ENCODE measurements at places on chromosomes 2 and 18. TPM values are rescaled to one million over a fixed set of nuclear protein-coding genes. Genes with fewer than 3 reads are reported as not detected.

Gene CAVIN2
- 189 TPM for total RNA-seq

Gene FLACC1
- total RNA-seq: 1.6 TPM

Gene CIAO1
- total RNA-seq: 104 TPM

Gene FNDC4
- 6.1 TPM for total RNA-seq

Gene MAP3K19
- total RNA-seq: not detected

Gene RAB6C
- total RNA-seq: not detected

Gene EPB41L3
- total RNA-seq: 95.8 TPM

Gene ATF2
- total RNA-seq: 47.7 TPM

DNA sequence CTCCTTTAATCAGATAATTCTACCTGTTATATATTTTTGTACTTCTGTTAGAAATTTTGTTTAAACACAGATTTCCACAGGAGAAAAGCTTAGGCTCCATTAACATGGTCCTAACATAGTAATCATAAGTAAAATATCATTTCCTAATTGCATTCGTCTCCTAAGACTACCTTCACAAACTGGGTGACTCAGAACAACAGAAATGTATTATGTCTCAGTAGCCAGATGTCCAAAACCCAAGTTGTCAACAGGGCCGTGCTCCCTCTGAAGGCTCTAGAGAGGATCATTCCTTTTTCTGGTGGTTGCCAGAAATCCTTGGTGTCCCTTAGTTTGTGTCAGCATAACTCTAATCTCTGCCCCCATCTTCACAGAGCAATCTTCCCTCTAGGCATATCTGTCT is 5.4 kb downstream of the FBXO15 start:
- no peak overlapping the region for H3K4me3 ChIP-seq
- no peaks in the 10 kb centered on the region for H3K36me3 ChIP-seq

- H3K27me3 ChIP-seq: no peaks in the 10 kb centered on the region
- peak overlapping the region; percentile 67 for H3K27ac ChIP-seq
- H3K36me3 ChIP-seq: no peaks in the 10 kb centered on the region
- H3K4me3 ChIP-seq: peak overlapping the region; percentile 64
- no peak for DNase-seq
Measured at GRCh38 chr2:96762529-96763311, 2.0 kb downstream of the CNNM4 start.

- peaks cover 20% of the 10 kb centered on the region for H3K4me1 ChIP-seq
- H3K36me3 ChIP-seq: no peaks in the 10 kb centered on the region
- peak overlapping the region; percentile 82 for H3K4me3 ChIP-seq
- no peaks in the 10 kb centered on the region for H3K27me3 ChIP-seq
Measured at GRCh38 chr2:188293601-188294351, 2.1 kb downstream of the GULP1 start.

GRCh38 chr2:10300997-10301940 is 1.4 kb upstream of the HPCAL1 start:
- H3K4me1 ChIP-seq: peaks cover 36% of the 10 kb centered on the region
- peak overlapping the region; percentile 87 for H3K27ac ChIP-seq
- no peaks in the 10 kb centered on the region for H3K27me3 ChIP-seq
- peak overlapping the region; percentile 63 for H3K4me3 ChIP-seq
- DNase-seq: no peak

DNA sequence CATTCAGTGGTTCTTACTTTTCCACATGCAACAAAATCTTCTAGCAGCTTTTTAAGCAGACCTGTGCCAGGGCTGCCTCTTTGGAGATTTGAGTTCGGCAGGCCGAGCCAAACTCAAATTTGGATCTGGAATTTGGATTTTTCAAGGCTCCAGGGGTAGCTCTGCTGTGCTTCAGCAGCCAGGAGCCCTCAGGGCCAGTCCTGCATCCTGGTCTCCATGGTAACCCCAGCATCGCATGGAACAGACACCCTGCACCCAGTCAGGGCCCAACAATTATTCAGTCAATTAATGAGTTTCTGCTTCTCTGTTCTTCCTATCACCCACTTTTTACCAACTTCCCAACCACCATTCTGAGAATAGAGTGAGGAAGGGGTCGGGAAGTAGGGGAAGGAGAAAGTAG is 30.0 kb downstream of the EN1 start:
- no peak overlapping the region for H3K27ac ChIP-seq
- H3K36me3 ChIP-seq: no peaks in the 10 kb centered on the region
- H3K4me1 ChIP-seq: no peaks in the 10 kb centered on the region
- peaks cover 50% of the 10 kb centered on the region for H3K27me3 ChIP-seq
- H3K4me3 ChIP-seq: no peak overlapping the region

GRCh38 chr18:26227051-26227670 is 916 bp downstream of the TAF4B start:
- H3K27ac ChIP-seq: peak overlapping the region; percentile 77
- H3K4me3 ChIP-seq: peak overlapping the region; percentile 95
- H3K4me1 ChIP-seq: peaks cover 28% of the 10 kb centered on the region
- H3K27me3 ChIP-seq: no peaks in the 10 kb centered on the region

DNA sequence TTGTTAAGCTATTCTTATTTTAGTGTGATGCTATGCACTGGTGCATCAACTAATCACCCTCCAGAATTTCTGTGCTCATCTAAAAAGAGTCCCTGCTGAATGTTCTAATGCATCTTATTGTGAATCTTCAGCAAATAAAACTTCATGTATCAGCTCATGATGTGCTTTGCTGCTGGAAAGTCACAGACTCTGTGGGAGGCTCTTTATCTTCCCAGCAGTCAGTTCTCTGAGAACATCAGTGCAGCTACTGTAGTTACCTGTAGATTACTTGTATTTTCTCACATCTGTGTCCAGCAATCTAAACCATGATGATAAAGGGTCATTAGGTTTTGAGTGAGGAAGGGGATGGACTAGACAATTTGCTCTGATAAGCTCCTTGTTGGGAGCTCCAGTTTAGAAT is 141.6 kb upstream of the SP3 start:
- no peaks in the 10 kb centered on the region for H3K4me1 ChIP-seq
- H3K27ac ChIP-seq: no peak overlapping the region
- no peaks in the 10 kb centered on the region for H3K27me3 ChIP-seq
- H3K36me3 ChIP-seq: no peaks in the 10 kb centered on the region

DNA sequence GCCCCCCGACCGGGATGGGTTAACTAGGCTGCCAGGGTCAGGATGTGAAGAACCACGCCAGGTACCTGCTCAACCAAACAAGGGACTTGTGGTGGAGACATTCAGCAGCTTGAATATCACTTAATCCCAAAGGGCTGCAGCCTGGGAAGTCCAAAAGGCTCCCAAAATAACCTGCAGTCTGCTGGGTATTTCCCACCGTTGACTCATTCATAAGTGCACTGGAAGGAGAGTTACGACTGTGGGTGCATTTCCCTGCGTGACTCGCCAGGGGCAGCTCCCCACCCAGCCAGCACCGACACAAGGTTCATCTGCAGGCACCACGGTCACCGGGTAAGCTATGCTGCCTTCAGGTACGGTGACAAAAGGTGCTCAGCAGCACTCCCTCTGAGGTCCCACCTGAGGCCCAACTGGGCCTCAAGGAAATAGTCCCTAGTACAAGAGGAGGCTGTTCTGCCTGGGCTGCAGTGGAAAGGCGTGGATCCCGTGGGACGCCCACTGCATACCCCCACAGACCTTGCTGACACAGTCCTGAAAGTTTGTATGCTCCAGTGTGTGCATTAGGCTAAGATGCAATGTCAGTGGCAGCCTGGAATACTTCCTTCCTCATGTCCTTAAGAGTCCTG is 86.5 kb downstream of the UXS1 start:
- no peak overlapping the region for H3K4me3 ChIP-seq
- peaks cover 17% of the 10 kb centered on the region for H3K4me1 ChIP-seq
- H3K36me3 ChIP-seq: peaks cover 11% of the 10 kb centered on the region

DNA sequence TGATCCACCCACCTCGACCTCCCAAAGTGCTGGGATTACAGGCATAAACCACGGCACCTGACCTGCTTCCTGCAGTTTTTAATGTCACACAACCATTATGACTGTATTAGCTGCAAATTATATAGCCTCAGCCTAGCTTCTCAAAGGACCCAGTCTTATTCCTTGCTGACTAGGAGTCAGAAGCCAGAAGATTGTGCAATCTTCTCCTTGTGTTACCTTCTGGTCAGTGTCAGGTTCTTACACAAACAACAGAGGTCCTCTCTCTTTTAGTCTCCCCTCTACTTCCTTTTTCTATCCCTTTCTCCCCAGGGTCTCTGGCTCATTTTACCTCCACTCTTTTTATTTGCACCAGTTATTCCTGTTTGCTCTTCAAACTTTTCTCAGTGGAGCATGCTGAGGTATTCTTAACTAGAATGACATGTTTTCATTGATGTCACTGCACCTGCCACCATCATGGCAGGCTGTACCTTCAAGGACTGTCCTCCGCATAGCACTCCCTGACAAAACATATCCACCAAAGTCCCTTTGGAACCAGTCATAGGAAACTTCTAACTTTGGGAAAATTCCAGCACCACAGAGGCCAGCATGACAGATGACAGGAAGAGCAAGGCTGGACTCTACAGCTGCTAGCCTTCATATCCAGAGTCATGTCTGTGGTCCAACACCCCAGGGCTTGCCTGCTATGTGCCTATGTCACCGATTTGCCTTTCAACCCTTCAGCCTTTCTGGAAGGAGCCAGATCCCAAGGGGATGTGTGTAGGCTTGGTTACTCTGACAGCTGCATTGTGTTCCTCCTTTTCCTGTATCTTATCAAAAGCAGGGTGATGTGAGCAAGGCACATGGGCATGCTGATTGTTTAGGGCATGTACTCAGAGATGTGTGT is 45.2 kb upstream of the EPC2 start:
- DNase-seq: no peak
- no peaks in the 10 kb centered on the region for H3K36me3 ChIP-seq
- H3K27ac ChIP-seq: no peak overlapping the region

DNA sequence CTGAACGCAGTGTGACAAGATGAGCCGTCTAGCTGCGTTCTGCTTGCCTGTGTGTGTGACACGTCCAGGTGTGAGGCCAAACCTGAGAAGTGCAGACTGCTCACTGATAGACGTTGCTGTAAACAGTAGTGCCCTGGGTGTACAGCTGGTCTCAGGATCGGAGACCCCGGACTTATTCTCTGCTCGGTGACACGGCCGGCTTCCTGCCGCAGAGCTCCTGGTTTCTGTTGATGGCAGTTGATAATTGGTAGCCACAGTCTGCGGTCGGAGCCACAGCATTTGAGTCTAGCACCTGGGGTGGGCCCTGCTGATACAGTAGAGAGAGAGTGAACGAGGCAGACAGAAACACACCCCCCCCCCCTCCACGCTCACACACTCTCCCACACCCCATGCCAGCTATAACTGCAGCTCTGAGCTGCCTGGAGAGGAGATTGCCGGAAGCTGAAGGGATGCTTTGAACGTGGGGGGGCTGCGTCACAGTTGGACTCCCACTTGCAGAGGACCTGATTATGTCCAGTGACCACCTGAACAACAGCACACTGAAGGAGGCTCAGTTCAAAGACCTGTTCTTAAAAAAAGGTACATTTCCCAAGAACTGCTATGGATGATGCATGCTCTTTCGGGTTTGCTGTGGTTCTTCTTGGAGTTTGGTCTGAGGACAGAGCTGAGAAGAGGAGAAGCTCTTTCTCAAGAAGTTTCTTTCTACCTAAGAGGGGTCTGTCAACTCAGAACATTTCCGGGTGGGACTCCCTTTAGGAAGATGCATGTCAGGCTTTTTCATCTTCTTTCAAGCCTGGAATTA is 114.0 kb downstream of the FAM210A start:
- no peaks in the 10 kb centered on the region for H3K36me3 ChIP-seq
- H3K27ac ChIP-seq: peak overlapping the region; percentile 80
- H3K4me1 ChIP-seq: peaks cover 31% of the 10 kb centered on the region
- H3K27me3 ChIP-seq: no peaks in the 10 kb centered on the region

GRCh38 chr2:69695850-69696216 is 46.1 kb upstream of the ANXA4 start:
- H3K36me3 ChIP-seq: no peaks in the 10 kb centered on the region
- H3K27me3 ChIP-seq: no peaks in the 10 kb centered on the region
- H3K4me1 ChIP-seq: peaks cover 12% of the 10 kb centered on the region
- no peak overlapping the region for H3K4me3 ChIP-seq
- DNase-seq: no peak

DNA sequence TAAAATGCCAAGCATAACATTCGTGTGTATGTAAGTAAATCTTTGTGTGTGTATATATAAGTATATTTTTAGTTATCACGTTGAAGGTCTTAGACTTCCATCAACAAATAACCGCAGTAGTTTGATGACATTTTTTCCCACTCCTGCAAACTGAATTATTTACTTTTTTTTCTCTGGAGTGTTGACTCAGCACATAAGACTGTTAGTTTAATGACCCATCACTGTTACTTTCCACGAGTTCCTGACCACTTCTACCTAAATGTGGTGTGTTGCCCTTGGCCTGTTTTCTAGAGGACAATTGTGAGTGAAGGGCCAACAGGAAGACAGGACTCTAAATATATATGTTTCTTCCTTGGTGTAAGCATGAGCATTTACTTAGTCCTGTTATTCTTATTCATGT is 71.3 kb upstream of the TXNDC2 start:
- H3K27ac ChIP-seq: no peak overlapping the region
- no peaks in the 10 kb centered on the region for H3K27me3 ChIP-seq
- H3K4me3 ChIP-seq: no peak overlapping the region
- no peak for DNase-seq

- no peaks in the 10 kb centered on the region for H3K4me1 ChIP-seq
- H3K4me3 ChIP-seq: no peak overlapping the region
- H3K27me3 ChIP-seq: no peaks in the 10 kb centered on the region
- no peaks in the 10 kb centered on the region for H3K36me3 ChIP-seq
- H3K27ac ChIP-seq: no peak overlapping the region
Measured at GRCh38 chr2:20172273-20173055, 52.5 kb downstream of the SDC1 start.

GRCh38 chr18:42743373-42744138 is 371.9 kb downstream of the RIT2 start:
- no peak overlapping the region for H3K27ac ChIP-seq
- no peaks in the 10 kb centered on the region for H3K27me3 ChIP-seq
- DNase-seq: no peak
- no peaks in the 10 kb centered on the region for H3K4me1 ChIP-seq
- no peak overlapping the region for H3K4me3 ChIP-seq

DNA sequence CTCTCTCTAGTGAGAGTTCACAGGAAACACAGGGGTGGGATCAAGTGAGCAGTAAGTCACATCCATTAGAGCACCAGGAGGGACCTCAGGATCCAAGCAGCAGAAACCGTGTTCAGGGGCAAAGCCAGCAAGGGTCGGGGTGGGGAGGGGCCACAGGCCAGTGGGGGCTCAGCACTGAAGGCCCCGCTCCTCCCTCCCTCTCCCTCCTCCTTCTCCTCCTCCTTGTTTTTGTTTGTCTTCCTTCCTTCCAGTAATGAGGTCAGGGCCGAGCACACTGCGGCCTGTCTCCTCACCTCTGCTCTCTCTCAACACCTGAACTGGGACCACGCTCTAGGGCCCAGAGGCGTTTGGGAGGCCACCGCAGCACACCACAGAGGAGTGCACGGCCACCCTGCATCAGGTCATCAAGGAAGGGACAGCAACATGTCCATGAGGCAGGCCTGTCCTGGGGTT is 20.9 kb downstream of the MTERF4 start:
- DNase-seq: no peak
- H3K27ac ChIP-seq: no peak overlapping the region
- peaks cover 19% of the 10 kb centered on the region for H3K36me3 ChIP-seq
- H3K4me1 ChIP-seq: no peaks in the 10 kb centered on the region
- H3K4me3 ChIP-seq: no peak overlapping the region
